ENCODE measurements at places on chromosomes 5 and 9. TPM values are rescaled to one million over a fixed set of nuclear protein-coding genes. Genes with fewer than 3 reads are reported as not detected.

- no peaks in the 10 kb centered on the region for H3K36me3 ChIP-seq
- no peak overlapping the region for H3K27ac ChIP-seq
- H3K27me3 ChIP-seq = no peaks in the 10 kb centered on the region
- H3K4me1 ChIP-seq = no peaks in the 10 kb centered on the region
- no peak overlapping the region for H3K4me3 ChIP-seq
These were observed 70.7 kb downstream of the COX7C start for GRCh38 chr5:86688406-86688805.

OSMR gene
- 38.9 TPM for total RNA-seq

DNA sequence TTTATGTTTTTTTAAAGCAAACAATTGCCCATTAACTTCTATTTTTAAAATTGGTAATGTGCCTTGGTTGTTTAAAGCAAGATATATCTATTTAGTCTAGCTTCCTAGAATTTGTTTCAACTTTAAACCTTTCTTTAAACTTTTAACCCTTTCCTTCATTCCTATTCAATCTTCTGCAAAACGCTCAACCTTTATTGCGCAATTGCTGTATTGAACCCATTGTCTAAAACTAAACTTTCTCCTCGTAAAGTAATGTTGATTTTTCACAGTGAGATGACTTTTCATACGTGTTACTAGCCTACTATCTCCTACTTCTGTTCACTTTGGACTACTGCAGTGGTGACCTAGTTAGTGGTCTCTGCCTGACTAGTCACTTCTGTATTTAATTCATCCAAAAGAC lies 63.3 kb downstream of the SMC5 start:
- H3K4me3 ChIP-seq = no peak overlapping the region
- DNase-seq = no peak
- H3K27me3 ChIP-seq = no peaks in the 10 kb centered on the region

CYLC2 gene
- not detected for total RNA-seq

GRCh38 chr9:123390337-123391135 lies 34.5 kb downstream of the CRB2 start:
- no peak for DNase-seq
- H3K27me3 ChIP-seq = peaks cover 2% of the 10 kb centered on the region
- H3K36me3 ChIP-seq = no peaks in the 10 kb centered on the region
- H3K4me1 ChIP-seq = no peaks in the 10 kb centered on the region
- H3K4me3 ChIP-seq = no peak overlapping the region

GRCh38 chr5:11076945-11077613 lies 316.0 kb upstream of the DAP start:
- no peak for DNase-seq
- no peak overlapping the region for H3K27ac ChIP-seq
- no peak overlapping the region for H3K4me3 ChIP-seq
- H3K27me3 ChIP-seq = peaks cover 2% of the 10 kb centered on the region

- H3K4me1 ChIP-seq = peaks cover 2% of the 10 kb centered on the region
- H3K27me3 ChIP-seq = no peaks in the 10 kb centered on the region
- no peak overlapping the region for H3K27ac ChIP-seq
- H3K36me3 ChIP-seq = no peaks in the 10 kb centered on the region
- no peak overlapping the region for H3K4me3 ChIP-seq
These were observed 32.6 kb upstream of the ANXA1 start for GRCh38 chr9:73118898-73119554.

Measured in IMR-90 (cell line).